ENCODE measurements at places on chromosomes 7 and 10. TPM values are rescaled to one million over a fixed set of nuclear protein-coding genes. Genes with fewer than 3 reads are reported as not detected.

The PTPRE gene
- 4.3 TPM for total RNA-seq

The VSTM2A gene
- not detected for total RNA-seq

DNA sequence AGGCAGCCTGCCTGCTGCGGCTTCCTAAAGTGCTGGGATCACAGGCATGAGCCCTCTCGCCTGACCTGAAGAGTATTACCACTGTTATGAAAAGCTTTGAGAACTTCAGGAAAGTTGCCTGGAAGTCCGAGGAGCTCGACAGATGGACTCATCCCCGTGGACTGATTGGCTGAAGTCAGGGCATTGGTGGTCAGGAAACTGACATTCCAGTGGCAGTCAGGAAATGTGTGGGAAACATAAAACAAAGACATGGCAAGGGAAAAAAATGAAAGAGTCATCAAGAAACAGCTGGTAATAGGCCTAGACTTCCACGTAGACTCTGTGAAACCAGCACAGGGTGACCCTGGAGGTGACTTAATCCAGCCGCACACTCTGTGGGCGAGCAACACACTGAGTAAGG lies 123.3 kb downstream of the CDH23 start:
- no peak for DNase-seq

DNA sequence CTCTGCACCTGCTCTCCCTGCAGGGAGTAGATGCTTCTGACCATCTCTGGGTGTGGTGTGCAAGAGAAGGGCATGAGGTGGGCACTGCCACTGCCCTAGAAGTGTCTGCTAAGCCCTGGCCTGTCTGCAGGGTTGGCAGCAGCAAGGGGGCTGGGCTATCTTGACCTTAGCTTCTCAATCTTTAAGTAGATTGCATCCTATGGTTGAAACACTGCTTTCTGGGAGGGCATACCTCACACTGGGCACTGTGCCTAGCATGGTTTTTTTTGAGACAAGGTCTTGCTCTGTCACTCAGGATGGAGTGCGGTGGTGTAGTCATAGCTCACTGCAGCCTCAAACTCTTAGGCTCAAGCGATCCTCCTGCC lies 54.9 kb downstream of the CLIP2 start:
- no peak for DNase-seq

DNA sequence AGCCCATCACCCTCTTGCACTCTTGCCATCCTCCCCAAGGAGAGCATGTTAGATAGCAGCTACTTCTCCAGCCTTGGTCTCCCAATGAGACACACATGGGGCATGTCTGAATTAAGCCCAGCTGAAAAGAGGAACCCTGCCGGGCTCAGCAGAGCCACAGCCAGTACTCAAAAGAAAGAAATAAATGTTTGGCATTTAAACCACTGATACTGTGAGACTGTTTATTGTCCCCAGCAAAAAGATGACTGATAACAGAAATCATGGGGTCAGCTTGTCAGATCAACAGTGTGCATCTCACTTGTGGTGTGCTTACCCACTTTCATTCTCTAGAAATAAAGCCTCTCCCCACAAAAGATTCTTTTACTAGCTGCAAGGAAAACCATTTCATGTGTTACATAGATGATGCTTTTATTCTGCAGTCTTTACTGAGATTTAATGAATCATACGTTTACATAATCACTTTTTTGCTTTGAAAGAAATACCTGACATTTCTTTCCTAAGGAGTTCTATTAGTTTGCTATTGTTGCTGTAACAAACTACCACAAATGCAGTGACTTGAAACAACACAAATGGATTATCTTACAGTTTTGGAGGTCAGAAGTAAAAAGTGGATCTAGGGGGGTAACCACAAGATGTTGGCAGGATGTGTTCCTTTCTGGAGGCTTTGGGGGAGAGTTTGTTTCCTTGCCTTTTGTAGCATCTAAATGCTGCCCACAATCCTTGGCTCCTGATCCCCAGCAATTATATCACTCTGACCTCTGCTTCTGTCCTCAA lies 20.9 kb downstream of the ANKRD7 start:
- no peak for DNase-seq

DNA sequence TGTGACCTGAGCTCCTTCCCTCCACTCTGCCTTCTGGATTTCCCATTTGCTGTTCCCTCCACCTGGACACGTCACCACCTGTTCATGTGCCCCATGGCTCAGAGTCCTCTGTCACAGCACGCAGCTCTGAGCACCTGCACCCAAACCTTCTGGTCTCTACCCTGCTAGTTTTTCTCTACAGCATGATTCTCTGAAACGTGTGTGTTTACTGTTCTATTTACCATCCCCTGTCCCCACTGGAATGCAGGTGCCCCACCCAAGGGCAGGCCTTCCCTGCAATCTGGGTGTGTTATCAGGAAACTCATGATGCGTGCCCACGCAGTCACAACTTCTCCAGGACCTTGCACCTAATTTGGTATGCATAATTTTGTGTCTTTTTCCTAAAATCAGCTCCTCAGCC lies 284.4 kb upstream of the IGFBP3 start:
- no peak for DNase-seq

GRCh38 chr10:19845503-19846368 lies 29.5 kb downstream of the PLXDC2 start:
- no peak for DNase-seq

- DNase-seq: no peak
Observed at GRCh38 chr7:5226921-5227785, 37.1 kb downstream of the WIPI2 start.

- DNase-seq: no peak
Observed at GRCh38 chr10:7605565-7606295, 61.0 kb downstream of the ITIH5 start.

DNA sequence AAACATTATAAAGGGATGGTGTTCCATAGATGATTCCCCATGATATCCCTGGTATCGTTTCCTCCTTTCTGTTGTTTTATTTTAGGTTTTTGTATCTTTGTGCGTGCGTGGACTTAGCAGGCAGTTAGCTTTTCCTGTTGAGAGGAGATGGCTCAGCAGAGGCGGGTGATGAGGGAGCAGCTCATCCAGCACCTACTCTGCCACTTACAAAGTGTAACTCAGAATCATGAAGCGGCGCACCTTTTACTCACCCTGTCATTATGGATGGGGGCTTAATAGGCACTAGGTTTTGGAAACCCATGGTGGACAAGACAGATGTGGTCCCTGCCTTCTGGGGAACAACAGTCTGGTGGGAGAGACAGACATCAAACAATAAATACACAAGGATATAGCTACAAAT lies 17.1 kb downstream of the FAM241B start:
- no peak for DNase-seq

GRCh38 chr7:92830532-92831110 lies 5.8 kb downstream of the CDK6 start:
- no peak for DNase-seq

DNA sequence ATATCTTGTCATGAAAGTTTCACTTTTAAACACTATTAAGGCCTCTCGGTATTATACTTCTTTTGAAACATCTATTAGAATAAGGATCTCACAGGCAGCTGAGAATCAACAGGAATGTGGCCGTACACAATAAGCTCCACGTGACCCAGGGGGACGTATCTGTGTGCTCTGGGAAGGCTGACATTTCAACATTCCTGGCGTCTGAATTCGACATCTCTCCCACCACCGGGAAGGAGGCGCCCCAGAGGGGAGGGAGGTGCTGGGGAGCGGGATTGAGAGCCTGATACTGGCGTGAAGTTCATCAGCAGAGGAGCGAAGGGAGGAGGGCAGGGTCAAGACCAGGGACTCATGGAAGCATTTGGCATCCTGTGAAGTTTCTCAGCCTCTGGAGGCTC lies 401.3 kb downstream of the DNAJB6 start:
- peak; percentile 44 for DNase-seq

GRCh38 chr7:50775836-50776235 lies 6.9 kb downstream of the GRB10 start:
- no peak for DNase-seq

All from psoas muscle (tissue), 8 donors.